Type B pancreatic cell (in vitro differentiated cells): ENCODE measurements at places on chromosomes 3 and 15. TPM values are rescaled to one million over a fixed set of nuclear protein-coding genes. Genes with fewer than 3 reads are reported as not detected.

- DNase-seq: no peak
Observed at GRCh38 chr3:56269755-56270535, 198.3 kb downstream of the ERC2 start.

- DNase-seq: no peak
Observed at GRCh38 chr15:45425135-45425534, 46.8 kb upstream of the GATM start.

DNA sequence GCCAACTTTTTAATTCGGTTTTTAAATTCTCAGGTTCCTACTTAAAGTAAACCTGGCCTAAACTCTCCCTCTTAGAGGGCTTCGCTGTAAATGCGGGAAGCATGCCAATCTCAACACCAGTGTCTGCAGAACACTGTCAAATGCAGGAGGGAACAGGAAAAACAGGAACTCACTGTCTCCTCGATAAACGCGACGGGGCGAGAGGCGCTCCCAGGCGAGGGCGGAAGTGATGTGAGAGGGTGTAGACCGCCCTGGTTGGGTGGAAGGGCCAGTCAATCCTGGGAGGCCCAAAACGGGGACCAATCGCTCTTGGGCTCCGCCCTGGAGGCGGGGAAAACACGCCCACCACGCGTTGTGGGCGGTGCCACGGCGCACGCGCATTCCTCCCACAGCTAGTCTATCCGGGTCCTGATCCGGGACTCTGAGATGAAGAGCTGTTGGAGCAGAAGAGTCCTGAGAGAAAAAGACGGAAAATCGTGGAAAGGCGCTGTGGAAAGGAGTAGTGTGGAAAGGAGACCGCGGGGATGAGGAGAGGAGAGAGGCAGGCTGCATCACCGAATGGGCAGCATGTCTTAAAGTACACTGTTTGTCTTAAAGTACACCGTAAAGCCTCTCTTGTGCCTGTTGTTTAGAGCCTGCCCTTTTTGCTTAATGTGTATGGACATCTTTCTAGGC is 27.1 kb downstream of the SLC28A2 start:
- DNase-seq: peak; percentile 98

DNA sequence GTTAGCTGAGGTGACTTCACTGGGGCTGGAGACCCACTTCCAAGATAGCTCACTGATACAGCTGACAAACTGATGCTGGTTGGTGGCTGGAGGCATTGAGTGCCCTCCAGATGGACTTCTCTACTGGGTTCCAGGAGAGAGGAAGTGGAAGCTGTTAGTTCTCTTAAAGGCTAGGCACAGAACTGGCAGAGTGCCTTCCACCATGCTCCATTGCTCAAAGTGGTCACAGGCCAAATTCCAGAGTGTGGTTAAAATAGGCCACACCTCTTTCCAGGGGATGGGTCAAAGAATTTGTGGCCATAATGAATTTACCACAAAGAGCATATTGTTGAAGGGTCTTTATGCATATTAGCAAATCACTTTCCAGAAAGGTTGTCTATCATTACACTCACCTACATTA is 74.2 kb downstream of the NMD3 start:
- no peak for DNase-seq

DNA sequence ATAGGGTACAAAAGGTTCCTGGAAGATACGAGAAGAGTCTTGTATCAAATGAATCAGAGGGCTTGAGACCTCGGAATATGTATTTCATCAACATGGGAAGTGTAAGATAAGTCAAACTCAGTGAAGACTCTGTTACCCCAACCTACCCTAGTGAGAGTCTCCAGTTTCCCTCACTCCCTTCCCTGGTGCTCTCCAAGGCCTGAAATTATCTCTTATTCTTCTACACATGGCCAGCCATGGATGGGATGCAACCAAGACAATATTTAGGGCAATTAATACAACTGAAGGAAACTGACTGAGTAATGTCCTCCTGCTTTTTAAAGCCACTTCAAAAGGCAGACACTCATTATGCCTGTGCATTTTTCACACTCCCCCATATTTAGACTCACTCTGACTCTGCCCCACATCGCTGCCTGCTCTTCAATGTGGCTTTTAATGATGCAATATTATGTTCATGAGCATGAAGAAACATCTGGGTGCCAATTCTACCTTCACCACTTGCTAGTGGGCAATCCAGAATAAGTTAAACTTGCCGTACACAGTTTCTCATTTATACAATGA is 137.1 kb upstream of the THBS1 start:
- no peak for DNase-seq

GRCh38 chr3:4980229-4981203 is 1.3 kb downstream of the BHLHE40 start:
- DNase-seq: peak; percentile 86

- DNase-seq: peak; percentile 79
Observed at GRCh38 chr15:82663186-82663600, 16.0 kb upstream of the CPEB1 start.

DNA sequence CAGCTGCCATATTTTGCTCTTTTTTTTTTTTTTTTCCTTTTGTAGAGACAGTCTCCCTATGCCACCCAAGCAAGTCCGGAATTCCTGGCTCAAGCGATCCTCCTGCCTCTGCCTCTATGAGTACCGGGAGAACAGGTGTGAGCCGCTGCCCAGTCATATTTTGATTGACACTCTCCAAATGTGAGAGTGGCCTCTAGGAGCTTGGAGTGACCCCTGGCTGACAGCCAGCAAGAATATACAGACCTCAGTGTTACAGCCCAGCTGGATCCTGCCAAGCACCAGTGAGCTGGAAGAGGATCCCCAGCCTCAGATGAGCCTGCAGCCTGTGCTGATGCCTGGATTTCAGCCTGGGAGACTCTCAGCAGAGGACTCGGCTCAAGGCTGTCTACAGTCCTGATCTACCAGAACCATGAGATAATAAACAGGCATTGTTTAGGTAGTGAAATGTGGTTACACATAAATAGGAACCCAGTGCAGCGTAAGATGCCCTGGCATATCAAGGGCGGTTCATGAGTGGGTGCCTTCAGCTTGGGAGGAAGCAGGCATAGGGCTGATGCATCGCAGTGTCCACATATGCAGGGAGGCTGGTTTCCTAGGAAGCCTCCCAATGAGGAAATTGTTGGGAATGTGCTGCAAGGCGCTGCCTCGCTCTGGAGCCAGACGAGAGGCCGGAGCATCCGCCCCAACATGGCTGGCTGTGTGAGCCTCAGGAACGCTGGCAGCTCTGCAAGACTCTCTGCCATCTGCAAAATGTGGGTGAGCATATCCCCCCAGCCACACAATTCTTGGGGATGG is 38.9 kb upstream of the ATP10A start:
- DNase-seq: no peak

DNA sequence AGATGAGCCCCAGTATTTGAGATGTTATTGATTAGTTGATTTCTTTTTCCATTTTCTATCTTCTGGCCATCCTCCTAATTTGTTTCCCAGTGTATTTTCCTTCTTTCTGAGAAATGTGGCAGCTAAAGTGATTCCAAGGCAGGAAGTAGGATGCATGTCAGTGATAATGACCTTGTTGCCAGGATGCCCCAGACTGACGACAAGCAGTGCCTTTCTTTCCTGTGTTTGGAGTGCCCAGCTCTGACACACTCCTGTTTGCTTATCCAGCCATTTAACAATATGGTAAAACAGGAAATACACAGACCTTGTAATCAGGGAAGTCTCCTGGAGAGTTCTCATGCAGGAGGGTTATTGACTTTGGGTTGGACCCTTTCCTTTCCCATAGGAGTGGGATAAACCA is 20.4 kb downstream of the TMOD2 start:
- no peak for DNase-seq

DNA sequence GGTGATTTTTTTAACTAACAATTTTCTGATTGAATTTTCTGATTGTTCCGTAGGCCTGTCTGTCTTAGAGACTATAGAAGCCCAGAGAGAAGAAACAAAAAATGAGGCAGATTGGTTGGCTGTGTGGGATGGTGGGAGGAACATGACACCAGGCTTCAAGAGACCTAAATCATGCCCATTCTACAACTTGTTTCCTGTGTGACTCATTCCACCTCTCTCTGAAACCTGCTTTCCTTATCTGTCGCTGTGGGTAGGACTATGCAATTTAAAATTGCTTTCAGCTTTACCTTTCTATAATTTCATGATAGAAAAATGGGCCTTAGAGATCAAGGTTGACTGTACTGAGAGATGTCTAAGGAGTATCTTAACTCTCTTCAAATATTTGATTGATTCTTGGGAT is 44.5 kb downstream of the OXNAD1 start:
- no peak for DNase-seq

- peak; percentile 60 for DNase-seq
Observed at GRCh38 chr15:84975871-84976351, 5.7 kb upstream of the PDE8A start.

GRCh38 chr3:42647821-42648459 is 5.6 kb upstream of the ZBTB47 start:
- DNase-seq: no peak

GRCh38 chr15:34514251-34514670 is 69.2 kb downstream of the GOLGA8B start:
- DNase-seq: no peak

DNA sequence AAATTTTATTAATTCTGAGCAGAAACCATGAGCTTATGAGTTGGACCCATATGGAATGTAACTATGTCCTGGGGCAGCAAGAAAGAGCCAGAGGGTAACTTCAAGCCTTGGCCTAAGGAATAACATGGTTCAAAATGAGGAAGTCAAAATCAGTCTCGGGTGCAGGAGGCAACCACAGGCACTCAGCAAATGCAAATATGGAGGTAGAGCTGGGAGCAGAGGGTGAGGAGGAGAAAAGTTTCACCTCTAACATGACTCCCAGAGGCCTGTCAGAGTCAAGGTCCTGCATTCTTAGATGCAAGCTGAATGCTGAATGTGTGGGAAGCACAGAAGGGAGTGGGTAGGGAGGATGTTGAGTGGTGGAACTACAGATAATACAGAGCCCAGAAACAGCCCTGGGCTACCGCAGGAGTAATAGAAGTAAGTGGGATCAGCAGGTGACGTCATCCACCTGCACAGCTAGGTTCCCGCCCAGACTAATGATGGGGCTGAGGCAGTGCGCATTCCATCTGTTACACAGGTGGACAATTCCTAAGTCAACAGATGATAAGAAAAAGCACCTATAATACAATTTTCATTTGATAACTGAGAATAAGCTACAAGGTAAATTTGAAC is 279.8 kb upstream of the ARRDC4 start:
- no peak for DNase-seq

The CPN2 gene
- total RNA-seq: not detected in 2 replicates

The PLA2G4E gene
- total RNA-seq: 0.12 TPM in 1 of 2 replicates, not detected in the other

The PLSCR5 gene
- total RNA-seq: 0.24 TPM in 1 of 2 replicates, not detected in the other
